ENCODE measurements at places on chromosomes 3 and 15.
A peak's percentile ranks its signal among the peaks of the same experiment; 100 is the strongest.

DNA sequence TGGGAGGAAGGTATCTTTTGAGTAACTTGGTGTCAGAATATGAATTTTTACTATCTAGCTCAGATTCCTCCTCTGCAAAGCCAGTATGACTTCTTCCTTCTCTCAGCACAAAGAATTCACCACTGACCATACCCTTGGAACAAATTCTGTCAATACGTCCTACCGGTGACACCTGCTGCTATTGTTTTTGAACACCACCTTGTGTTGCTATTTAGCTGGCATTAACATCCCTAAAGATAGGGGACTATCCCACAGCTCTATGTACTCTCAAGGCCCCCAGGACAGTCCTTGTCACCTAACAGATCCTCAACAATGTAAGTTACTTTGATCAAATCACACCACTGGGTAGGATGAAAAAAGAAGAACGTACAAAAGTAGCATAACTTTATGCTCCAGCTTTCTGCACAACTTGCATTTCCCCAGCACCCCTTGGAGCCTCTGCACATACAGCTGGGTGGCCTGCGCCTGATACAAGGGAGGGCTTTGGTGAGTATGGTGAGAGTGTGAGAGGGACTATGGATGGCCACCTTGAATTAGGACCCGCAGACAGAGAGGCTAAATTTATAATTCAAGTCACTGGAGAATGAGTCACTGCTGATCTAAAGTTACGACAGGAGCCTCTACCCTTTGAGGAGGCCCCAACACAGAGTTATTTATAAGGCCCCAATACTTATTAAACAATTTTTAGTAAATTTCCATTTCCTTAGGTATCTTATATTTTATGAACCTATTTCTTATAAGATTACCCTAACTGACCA lies 2.3 kb upstream of the COLQ start:
- DNase-seq = peak; percentile 14

GRCh38 chr3:46065294-46065705 lies 38.0 kb upstream of the XCR1 start:
- peak; percentile 20 for DNase-seq

DNA sequence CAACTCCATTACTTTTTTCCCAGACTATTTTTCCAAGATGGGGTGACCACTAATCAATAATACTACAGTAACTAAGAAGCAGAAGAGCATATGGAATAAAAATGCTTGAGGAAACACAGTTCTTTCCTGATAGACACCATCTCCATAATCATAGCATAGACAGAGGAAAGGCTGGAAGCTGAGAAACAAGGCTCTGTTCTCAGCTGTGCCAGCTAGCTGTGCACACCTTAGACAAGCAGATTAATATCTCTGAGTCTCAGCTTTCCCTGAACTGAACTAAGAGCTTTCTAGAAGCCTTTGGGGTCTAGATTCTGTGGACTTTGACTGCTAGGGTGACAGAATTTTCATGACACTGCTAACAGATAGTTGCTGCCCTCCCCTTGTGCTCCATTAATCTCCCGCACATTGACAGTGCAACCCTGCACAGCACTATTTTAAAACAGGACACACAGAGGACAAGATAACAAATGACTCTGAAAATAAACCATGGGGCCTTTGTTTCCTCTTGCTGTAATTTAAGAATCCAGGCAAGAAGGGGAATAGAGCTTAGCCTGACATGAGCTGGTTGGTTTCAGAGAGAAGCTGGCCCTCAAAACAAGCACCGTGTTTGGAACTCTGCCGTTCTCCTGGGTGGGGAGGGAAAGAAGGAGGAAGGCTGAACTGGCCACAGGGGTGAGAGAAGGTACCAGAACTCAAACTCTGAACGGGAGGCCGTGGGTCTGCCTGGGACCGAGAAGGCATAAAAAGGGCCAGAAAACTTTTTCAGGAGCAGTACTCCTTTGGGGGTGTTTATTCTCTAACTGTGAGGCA lies 67.4 kb downstream of the ATP13A5 start:
- no peak for DNase-seq

- no peak for DNase-seq
These were observed 49.0 kb downstream of the LARS2 start for GRCh38 chr3:45437383-45437782.

- DNase-seq = no peak
These were observed 39.4 kb upstream of the FRMD4B start for GRCh38 chr3:69425249-69425648.

DNA sequence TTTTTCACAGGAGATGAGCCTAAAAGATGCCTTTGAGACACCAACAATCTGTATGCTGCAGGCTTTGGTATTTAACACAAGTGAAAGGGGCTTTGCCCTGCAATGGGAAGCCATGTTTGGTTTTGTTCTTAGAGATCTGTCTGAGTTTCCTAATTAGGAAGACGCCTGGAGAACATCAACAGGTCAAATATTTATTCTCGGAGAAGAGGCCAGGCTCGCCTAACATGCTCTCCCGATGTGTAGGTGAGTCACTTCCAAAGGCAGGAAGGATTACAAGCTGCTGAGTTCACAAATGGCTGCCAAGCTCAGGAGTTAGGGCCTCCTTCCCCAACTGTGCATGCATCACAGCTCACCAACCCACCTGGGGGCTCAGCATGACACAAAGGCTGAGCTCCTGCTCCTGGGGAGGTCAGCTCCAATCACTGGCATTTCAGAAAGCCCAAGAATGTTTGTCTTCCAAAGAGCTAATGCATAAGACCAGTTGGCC lies 119.5 kb upstream of the PRICKLE2 start:
- peak; percentile 89 for DNase-seq

Measured in retinal pigment epithelial cell (primary cell).